Stimulated activated CD4-positive, alpha-beta T cell treated with anti-CD3 and anti-CD28 coated beads, Interleukin-15, amount 100 ng/mL, for 1 hour (primary cell): ENCODE measurements at places on chromosomes 13 and 19.

GRCh38 chr13:94351292-94351990, 128.0 kb downstream of the DCT start:
- DNase-seq: no peak

GRCh38 chr13:53043398-53043797, 14.8 kb downstream of the OLFM4 start:
- DNase-seq: no peak

DNA sequence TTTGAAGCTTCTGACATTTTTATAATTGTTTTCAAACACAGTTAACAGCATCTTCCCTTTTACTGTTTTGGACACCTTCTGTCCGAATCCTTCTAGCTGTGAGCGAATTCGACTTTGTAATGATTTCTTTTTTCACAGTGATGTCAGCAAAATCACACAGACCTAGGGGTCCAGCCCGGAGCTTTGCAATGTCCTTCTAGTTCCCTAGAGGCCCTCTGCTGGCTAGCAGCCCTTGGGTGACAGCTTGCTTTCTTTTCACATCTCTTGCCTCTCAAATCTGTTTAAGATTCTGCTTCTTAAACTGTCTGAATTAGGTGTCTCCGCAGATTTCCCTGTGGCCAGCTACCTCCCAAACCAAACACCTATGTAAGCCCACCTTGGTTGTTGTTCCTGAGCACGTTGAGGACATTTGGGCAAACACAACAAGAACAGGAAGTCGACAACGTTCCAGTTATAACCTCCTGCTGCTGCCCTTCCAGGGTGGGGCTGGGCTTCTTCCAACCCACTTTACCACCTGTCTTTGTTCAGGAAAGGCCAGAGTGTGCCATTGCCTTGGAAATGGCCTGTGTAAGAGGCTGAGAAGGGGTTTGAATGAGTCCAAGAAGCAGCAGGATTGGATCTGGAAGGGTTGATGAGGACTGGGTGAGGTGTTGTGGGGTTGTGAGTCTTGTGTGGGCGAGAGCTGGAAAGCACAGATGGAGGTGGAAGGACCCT, 123.1 kb downstream of the ATP8A2 start:
- DNase-seq: no peak

DNA sequence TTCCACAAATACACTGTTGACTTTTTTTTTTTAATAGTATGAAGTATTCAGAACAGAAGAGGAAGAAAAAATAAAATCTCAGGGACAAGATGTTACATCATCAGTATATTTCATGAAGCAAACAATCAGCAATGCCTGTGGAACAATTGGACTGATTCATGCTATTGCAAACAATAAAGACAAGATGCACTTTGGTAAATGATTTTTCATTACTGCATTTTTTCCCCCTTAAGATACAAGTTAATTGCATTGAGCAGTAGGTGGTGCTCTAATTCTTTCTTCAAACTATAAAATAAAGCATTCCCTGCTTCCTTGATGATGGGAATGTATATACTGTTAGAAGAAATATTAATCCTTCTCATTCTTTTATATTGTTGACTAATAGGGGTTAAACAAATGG, 17.1 kb downstream of the UCHL3 start:
- DNase-seq: no peak

GRCh38 chr13:42354241-42355091, 82.5 kb downstream of the AKAP11 start:
- DNase-seq: no peak

GRCh38 chr13:69155136-69155535, 952.5 kb upstream of the ATXN8OS start:
- no peak for DNase-seq

DNA sequence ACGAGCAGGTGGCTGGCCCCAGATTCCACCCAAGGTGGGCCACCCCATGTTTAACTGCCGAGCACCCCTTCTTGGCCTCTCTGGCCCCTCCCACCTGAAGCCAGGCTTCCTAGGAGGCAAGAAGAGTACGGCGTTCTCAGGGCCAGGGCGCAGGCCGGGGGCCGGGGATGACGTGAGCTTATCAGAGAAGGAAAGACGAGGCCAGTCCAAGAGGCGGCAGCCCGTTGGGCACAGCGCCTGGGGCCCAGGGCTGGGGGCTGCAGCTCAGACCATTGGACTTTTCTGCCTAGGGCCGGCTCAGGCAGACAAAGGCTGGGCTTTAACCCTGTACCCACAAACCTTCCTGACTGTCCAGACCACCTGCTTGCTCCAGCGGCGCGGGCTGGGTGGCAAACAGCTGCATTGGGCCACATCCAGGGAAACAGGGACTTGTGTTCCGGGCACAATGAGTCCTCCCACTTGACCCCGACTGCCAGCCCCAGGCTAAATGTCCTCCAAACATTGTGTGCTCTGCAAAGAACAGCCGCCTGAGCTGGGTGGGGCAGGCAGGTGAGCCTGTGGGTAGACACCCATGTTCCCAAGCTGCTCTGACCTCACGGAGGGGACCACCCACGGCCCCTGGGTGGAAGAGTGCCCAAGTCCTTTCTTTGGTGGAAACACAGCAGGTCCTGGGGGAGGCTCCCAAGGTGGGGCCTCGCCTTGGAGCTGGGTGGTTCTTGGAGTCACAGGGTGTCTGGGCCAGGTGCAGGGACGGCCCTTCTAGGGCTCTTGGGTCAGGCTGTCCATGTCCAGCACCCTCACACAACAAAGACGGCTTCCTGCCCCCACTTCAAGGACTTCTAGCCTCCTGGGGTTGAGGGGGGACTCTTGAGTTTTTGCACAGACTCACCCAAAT, 21.9 kb downstream of the COMP start:
- no peak for DNase-seq

GRCh38 chr13:107730813-107731212, 484.5 kb downstream of the LIG4 start:
- no peak for DNase-seq

DNA sequence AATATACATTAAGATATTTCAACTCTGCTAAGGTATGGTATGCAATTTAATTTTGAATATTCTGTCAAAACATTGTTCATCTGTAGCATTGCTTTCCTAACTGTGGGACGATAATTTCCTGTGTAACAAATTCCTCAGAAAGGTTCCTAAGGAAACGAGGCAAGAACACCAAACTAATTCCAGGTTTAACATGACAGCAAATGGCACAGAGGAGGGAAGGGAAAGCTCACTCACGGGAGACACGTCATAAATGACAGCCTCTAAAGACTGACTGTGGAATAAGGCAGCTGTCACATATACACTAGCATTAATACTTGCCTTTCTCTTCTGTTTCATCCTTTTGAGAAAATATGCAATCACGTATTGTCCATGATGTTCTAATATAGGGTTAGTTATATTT, 380.6 kb downstream of the LIG4 start:
- DNase-seq: no peak

DNA sequence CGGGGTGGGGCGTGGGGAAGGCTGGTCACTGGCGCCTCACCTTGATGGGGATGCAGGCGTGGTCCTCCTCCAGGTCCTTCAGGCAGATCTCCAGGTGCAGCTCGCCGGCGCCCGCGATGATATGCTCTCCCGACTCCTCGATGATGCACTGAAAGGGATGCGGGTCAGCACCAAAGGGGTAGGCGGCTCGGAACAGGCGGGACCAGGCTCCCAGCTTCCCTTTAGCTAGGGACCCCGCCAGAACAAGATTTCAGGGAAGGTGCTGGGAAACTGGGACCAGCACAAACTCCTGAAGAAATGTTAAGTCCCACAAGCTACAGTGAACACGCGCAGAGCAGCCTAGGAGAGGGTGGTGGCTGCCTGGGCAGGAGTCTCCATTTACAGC, 6.0 kb downstream of the EEF2 start:
- DNase-seq: no peak

DNA sequence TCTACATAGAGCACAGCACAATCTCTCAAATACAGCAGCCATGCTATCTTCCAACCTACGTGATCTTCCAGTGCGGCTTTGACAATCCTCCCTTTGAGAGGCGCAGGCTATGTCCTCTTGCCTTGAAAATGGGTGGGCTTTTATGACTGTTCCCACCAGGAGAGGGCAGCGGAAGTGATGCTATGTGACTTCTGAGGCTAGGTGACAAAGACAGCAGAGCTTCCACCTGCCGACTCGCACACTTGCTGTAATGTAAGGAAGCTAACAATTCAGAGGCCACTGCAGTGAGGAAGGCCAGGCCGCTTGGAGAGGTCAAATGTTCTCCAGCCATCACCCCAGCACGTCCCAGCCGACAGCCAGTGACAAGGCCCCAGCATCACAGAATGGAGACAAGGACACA, 65.8 kb downstream of the MRPL57 start:
- DNase-seq: no peak

GRCh38 chr19:12611361-12611699, 610 bp downstream of the ZNF791 start:
- no peak for DNase-seq

GRCh38 chr13:67267136-67267535, 37.0 kb upstream of the PCDH9 start:
- no peak for DNase-seq

- no peak for DNase-seq
These were observed 654 bp downstream of the ZIC5 start for GRCh38 chr13:99970651-99971575.
